ENCODE measurements at places on chromosomes 3 and 15.

GRCh38 chr3:119342176-119342575, 48.0 kb downstream of the ARHGAP31 start:
- no peak for DNase-seq

- DNase-seq, result no peak
These were observed 476.4 kb upstream of the AGTR1 start for GRCh38 chr3:148221303-148221702.

DNA sequence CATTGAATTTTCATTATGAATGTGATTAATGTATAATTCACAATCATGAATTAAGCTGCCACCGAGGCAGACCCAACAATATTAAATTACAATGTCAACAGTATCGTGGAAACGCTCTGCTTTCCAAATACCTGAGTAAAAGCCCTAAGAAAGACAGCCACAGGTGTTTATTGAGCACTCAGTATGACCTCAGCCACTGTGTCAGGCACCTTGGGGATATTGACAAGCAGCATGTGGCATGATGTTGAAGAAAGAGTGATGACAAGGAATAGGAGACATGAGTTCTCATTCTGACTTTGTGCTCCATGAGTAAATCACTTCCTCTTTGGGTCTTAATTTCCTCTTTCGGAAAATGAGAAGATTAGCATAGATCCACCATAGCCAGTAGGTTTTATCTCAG, 12.8 kb downstream of the C2CD4A start:
- DNase-seq, result no peak

DNA sequence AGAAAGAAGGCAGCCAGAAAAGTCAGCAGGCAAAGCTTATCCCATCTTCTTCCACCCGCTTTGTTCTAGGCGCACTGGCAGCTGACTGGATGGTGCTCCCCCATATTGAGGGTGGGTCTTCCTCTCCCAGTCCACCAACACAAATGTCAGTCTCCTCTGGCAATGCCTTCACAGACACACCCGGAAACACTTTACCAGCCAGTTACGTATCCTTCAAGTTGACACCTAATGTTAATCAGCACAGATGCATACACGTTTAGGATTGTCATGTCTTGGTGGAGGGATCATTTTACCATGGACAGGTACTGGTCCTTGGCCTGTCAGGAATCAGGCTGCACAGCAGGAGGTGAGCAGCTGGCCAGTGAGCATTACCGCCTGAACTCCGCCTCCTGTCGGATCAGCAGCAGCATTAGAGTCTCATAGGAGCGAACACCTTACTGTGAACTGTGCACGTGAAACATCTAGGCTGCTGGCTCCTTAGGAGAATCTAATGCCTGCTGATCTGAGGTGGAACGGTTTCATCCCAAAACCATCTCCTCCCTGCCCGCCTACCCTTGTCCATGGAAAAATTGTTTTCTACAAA, 59.1 kb upstream of the PYDC2 start:
- DNase-seq, result no peak

DNA sequence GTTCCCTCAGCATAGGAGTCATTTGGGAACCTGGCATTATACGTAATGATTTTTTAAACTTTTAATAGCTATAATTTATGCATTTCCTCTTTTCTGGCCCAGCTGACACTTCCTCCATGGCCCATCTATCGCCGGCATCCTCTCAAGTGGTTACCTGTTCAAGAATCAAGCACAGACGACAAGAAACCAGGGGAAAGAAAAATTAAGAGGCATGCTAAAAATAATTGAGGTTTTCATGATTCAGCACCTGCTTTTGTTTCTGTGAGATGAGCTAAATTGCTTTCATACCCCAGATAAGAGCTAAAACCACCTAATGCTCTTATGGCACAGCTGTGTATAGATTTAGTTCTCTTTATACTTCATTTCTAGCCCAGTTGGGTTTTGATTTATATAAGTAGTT, 1.7 kb downstream of the SPCS1 start:
- DNase-seq, result no peak

DNA sequence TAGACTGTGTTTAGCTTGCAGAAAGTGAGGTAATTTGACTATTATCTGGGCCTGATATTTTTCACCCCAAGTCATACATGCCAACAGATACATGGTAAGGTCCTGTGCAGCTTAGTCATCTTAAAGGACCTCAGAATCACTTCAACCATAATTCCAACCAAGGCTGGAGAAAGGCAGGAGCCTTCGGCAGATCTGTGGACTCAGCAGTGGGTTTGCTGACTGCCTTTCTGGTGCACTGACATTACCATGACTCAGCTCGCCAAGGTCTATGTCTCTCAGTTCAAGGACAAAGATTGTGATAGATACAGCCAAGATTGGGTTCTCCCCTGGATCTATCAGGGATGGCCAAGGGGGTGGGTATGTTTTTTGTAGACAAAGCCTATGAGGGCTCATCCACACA, 32.7 kb downstream of the LYZL4 start:
- DNase-seq, result no peak

DNA sequence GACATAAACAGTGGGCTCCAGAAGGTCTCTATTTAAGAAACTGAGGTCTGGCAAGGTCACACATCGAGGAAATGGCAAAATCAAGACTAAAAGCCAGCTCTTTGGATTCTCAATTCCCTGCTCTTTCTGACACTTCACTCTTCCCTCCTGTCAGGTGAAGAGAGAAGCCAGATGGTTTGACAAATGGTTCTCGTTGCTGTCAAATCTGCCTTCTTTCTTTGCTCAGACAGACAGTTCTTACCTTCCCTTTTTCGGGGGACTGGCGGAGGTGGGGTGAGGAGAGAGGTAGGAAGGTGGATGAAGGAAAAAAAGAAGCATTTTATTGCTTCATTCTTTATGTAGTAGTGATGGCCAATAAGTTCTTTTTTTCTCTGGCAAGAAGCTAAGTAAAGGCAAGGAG, 133.4 kb downstream of the LPP start:
- DNase-seq, result no peak

DNA sequence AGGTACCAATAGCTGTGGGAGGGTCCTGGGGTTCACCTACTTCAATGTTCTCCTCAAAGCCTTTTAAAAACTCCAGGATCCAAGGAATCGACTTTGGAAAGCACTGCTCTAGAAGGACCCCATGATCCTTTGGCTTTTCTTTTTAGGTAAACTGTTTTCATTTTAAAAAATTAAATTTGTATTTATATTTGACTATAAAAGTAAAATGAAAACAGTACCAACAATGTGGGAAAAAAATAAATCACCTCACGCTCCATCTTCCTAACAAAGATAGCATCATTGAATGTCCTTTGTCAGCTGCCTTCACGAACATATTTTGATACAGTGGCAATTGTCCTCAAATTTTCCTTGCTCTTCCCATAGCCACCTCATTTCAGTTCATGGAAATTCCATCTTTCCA, 127.5 kb downstream of the PLD1 start:
- no peak for DNase-seq

GRCh38 chr15:34708422-34708821, 46.4 kb downstream of the GJD2 start:
- DNase-seq, result no peak

DNA sequence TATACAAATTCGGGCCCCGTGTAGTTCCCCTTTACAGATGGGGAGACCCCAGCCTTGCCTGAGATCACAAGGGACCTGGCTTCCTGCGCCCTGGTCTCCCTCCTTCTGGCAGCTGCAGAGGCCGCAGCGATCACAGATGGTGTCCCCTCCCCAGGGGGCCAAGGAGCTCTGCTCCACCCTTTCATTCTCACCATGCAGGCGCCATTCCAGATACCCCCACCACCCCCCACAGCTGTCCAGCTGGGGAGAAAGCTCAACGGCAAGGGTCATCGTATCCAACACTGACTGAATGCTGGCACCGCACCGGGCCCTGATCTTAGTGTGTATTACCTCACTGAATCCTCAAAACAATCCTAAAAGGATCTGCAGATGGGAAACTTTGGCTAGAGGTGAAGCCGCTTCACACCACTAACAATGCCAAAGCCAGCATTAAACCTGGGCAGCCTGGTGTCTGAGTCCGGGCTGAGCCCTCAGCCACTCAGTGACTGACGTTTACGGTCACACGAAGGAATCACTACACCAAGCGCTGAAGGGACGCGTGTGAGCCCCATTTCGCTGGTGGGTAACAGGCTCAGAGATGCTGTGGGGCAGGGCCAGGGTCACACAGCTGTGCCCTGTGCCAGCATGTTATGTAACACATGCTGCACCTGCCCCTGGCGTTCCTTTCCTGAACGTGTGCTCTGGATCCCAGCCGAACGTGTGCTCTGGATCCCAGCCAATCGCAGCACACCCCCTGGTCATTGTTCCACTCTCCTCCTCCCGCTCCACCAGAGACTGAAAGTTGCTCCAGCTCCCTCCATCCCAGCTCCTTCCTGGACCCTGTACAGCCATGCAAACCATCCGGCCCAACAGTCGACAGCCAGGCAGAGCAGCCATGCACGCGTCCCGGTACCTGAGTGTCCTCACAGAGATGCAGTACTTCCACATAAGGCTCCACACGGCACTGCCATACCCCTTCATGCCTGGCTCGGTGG, 51.8 kb downstream of the IQSEC1 start:
- no peak for DNase-seq

- DNase-seq, result no peak
These were observed 53.8 kb upstream of the CADM2 start for GRCh38 chr3:84904816-84905555.

DNA sequence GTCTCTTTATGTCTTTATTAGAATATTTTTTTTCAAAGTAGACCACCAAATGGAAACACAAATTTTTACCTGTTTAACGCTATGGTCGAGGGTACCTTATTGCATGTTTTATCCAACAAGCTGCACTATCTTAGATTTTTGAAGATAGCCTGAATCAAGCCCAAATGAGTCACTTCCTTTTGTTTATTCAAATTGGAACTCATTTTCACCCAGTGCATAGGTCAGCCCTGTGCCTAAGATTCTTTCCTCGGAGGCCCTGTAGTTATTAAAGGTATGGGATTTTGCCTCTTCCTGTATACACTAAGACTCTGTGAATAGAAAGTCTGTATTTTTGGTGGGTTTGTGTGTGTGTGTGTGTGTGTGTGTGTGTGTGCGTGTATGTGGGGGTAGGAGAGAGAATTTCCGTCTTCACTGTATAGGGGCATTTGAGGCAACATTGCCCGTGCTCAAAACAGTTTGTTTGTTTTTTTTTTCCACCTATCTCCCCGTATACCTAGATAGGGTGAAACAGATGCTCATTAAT, 358.0 kb upstream of the CADM2 start:
- no peak for DNase-seq

DNA sequence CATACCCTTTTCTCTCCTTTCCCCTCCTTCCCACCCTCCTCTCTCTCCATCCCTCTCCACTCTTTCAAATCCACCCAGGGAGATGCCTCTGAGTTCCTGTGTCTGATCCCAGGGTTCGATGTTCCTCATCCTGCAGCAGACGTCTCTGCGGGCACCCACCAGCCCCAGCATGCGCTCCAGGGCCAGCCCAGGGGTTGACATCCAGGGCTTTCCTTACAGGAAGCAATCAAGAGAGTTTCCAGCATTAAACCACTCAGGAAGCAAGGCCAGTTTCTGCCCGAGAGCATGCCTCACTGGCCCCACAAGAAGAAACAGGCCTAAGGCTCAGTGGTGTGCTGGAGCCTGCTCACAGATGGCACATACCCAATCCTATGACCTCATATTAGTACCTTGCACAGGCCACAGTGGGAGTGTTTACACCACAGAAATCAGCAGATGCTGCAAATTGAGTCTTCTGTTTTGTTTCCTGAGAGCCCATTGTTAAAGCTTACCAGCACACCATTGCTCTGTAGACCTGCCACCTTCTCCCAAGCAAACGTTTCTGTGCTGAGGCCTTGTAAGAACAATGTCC, 13.2 kb downstream of the SLC6A1 start:
- no peak for DNase-seq

- no peak for DNase-seq
These were observed 7.5 kb downstream of the CMTM7 start for GRCh38 chr3:32399030-32399620.

- DNase-seq, result no peak
These were observed 48.7 kb upstream of the ROBO2 start for GRCh38 chr3:76991165-76991564.

DNA sequence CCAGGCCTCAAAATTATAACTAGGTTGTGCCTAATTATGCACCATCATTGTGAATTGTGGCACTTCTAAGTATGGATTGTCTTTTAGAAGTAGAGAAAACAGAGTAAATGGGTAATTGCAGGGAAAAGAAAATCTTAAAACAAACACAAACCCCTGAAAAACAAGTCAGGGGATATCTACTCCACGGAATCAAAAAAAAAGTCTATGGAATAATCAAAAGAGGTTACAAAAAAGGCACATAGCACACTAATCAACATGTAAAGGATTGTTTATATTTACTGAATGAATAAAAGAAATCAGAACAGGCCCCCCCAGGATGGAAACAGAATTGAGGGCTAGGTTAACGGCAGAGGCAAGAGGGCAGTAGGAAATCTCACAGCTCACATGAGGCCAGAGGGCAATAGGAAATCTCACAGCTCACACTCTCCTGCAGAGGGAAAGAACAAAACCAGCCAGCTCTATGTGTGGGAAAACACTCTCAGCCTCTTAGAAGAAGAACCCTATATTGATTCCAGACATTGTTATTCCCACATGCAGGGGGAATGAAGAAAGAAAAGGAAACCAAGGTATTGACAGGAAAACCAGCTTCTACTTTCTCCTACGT, 72.7 kb upstream of the FNDC3B start:
- no peak for DNase-seq

DNA sequence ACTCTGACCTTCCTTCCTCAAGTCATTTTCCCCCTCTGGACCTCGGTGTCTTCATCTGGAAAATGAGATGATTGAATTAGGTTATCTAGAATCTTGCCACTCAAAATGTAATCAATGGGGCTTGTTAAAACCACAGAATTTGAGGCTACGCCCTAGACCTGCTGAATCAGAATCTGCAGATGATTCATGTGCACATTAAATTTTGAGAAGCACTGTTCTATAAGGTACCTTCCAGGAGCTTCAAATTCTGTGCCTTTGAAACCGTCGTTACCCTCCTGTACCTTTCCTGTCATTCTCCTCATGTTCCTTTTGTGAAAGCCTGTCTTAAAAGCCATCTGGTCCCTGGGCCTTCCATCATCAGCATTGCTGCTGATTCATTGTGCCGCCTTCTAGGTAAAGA, 172.4 kb upstream of the TOPAZ1 start:
- DNase-seq, result no peak

DNA sequence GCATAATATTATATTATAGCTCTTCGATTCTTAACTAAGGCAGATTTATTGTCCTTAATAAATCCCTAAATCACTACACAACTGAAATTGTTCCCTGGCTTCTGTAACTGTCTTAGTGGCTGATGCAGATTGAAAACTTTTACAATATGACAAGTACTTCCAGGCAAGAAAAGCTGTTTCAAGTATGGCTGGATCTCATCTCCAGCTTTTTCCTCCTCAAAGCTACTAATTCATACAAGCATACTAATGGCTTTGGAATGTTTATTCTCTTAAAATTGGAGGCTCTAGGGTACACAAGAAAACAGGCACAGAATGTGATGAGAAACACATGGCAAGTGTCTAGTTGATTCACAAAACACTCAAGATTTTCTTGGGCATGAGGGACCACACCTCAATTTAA, 351.5 kb upstream of the ICE2 start:
- no peak for DNase-seq

GRCh38 chr15:90286678-90287077, 21.2 kb downstream of the NGRN start:
- DNase-seq, result no peak

GRCh38 chr3:103218793-103219192, 784.0 kb downstream of the ZPLD1 start:
- DNase-seq, result no peak
